ENCODE measurements at places on chromosomes 5 and 9.

GRCh38 chr9:37937366-37937765 lies 33.4 kb upstream of the SLC25A51 start:
- no peak for DNase-seq

DNA sequence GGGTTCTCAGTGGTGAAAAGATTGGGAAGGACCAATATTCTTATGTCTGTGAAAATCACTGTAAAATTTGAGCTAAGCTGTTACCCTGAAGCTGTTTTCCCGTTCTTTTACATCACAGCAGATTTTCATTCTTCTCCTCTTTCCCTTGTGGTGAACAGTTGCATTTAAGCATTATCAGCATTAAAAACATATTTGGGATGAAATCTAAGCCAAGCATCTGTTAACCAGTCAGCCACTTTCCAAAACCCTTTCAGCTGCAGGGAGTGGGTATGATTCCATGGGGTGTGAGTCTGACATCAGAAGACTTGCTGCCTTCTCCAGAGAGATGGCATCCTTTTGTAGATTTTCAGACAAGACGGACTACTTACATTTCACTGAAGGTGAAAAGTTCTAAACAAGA lies 97.2 kb downstream of the TRIO start:
- no peak for DNase-seq

GRCh38 chr9:119634006-119634405 lies 264.8 kb upstream of the BRINP1 start:
- DNase-seq: no peak

- DNase-seq: no peak
Measured at GRCh38 chr9:99977033-99977792, 70.8 kb downstream of the STX17 start.

- no peak for DNase-seq
Measured at GRCh38 chr5:425714-426113, 17.3 kb upstream of the EXOC3 start.

GRCh38 chr5:158272409-158272808 lies 413.5 kb upstream of the CLINT1 start:
- no peak for DNase-seq

DNA sequence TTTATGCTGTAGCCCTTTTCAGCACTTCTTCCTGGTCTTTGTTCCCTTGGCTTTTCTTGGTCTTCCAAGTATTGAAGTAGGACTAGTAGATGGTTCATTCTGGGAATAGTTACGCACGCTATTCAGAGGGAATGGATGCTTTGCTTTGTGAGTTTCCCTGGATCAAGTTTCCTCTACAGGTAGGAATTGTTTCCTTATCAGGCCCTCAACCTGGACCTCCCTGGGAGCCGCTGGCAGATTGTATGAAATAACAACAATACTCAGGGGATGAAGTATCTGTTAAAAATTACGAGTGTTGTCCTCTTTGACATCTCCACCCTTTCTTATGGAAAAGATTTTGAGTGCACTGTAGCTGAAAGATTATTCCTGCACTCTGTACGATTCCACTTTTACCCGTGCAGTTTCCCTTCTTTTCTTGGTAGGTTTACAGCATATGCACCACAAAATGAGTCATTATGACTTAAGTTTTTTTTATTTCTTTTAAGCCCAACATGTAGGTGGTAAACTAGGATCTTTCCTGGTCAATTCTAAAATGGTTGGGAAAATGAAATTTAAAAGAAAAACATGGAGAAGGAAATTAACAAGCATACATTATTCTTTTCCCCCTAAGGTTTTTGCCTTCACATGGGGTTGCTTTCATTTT lies 57.9 kb downstream of the ARHGAP26 start:
- no peak for DNase-seq

GRCh38 chr5:52693280-52693679 lies 94.4 kb upstream of the ITGA1 start:
- DNase-seq: no peak

DNA sequence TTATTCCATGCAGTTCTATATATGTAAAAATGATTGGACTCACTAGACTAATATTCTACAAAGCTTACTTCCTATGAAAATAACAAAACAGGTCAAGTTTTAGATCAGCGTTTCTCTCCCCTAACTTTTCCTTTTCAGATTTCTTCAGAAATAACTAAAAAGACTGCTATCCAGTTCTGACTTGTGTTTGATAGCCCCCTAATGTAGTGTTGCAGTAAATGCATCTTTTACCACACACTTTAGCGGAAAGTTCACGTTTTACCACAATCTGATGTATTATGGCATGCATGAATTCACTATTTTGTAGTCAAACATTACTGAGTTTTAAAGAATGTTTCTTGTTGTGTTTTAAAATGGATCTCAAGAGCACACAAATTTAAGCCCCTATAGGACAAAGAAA lies 292.7 kb downstream of the RAB3C start:
- DNase-seq: no peak

GRCh38 chr5:145787001-145787400 lies 48.1 kb downstream of the PRELID2 start:
- DNase-seq: no peak

GRCh38 chr5:6403416-6403815 lies 25.1 kb upstream of the MED10 start:
- DNase-seq: no peak

- DNase-seq: no peak
Measured at GRCh38 chr5:40089269-40089668, 590.4 kb upstream of the PTGER4 start.

DNA sequence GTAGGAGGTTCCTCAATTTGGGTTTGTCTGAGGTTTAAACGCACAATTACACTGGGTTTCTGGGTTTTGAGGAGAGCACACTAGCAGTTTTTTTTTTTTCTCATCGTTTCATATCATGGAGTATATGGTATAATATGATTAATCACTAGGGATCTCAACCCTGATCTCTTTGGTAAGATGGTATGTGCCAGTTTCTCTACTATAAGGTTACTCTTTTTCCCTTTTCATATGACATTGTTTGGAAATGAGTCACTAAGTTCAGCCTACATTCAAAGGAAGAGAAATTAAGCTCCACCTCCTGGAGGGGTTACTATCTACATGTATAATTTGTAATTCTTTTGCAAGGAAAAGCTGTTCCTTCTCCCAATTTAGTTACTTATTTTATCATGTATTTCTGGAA lies 35.2 kb downstream of the MTRR start:
- DNase-seq: no peak

- no peak for DNase-seq
Measured at GRCh38 chr5:143985832-143986515, 174.0 kb downstream of the HMHB1 start.

- DNase-seq: no peak
Measured at GRCh38 chr5:66769839-66770617, 173.8 kb downstream of the MAST4 start.

- peak; percentile 18 for DNase-seq
Measured at GRCh38 chr9:88922091-88922490, 69.2 kb upstream of the S1PR3 start.

DNA sequence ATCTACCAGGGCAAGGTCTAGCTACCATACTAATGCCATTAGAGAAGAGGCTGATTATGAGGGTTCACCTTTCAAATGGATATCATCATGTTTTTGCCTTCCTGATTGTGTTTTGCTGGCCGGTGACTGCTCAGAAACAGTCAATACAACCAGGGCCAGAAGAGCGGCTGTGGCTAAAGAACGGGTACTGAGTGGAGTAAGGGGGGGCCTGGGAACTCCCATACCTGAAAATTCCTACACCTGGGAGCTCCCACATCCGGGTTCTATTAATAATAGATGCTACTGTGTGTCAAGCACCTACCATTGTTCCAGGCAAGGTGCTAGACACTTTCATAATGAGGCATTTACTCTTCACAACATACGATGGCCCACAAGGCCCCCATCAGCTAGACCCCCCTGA lies 79.2 kb downstream of the CDK5RAP2 start:
- DNase-seq: no peak

GRCh38 chr5:135671052-135671705 lies 92.4 kb upstream of the CXCL14 start:
- DNase-seq: no peak

DNA sequence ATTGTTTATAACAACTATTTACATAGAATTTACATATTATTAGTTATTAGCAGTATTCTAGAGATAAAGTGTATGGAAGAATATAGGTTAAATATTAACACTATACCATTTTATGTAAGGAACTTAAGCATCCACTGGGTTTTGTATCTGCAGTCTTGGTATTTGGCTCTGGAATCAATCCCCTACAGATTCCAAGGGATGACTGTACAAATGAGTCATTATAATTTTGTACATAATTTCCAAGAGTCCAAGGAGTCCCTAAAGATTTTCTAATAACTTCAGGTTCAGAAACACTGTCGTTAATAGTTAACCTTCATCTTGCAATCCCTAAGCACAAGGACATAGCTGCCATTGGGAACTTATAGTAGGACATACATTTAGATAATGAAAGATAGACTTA lies 254.8 kb upstream of the PDE4D start:
- no peak for DNase-seq

DNA sequence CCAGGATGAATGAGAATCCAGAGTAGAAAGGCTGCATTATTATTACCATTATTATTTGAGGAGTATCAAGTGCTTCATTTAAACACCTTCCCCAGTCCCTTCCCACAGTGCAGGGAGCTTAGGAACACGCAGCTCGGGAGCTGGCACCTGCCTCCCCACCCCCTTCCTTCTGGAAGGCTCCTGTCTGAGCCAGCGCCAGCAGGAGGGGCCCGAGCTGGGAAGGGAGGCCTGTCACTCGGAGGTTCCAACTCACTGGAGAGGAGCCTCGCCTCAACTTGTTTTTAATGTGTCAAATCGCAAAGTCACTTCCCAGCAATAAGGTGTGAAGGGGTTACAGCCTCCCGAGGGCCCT lies 156.4 kb upstream of the IRX4 start:
- no peak for DNase-seq

GRCh38 chr5:179153341-179153901 lies 93.2 kb downstream of the ZNF354C start:
- no peak for DNase-seq

GRCh38 chr9:136695955-136696354 lies 8.7 kb upstream of the AGPAT2 start:
- DNase-seq: no peak

DNA sequence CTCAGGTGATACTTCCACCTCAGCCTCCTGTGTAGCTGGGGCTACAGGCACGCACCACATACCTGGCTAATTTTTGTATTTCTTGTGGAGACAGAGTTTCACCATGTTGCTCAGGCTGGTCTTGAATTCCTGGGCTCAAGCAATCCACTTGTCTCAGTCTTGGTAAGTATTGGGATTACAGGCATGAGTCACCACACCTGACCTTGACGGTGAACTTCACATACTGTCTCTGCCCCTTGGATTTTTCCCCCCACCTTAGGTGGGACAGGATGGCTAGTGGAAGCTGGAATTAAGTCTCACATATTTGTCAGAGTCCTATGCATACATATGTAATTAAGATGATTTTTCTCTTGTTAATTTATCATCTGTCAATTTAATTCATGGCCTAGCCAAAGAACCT lies 20.9 kb upstream of the RFK start:
- DNase-seq: no peak

GRCh38 chr5:42872865-42873264 lies 61.2 kb upstream of the SELENOP start:
- no peak for DNase-seq

GRCh38 chr5:166267907-166268306 lies 2023.5 kb upstream of the WWC1 start:
- no peak for DNase-seq

DNA sequence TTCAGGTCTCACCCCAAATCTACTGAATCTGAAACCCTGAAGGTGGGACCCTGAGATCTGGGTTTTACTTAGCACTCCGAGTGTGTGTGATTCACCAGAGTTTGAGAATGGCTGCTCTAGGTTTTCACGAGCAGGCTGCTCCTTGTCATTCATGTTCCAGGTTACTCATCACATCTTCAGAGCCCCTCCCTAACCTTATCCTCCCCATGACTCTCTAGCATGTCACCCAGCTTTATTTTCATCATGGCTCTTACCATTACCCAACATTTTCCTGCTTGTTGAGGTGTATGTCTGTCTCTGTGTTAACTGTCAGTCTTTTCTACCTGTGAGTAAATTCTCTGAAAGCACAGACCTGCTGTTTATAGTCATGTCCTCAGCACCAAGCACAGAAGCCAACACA lies 319.2 kb downstream of the NSG2 start:
- DNase-seq: no peak

GRCh38 chr5:103272377-103272776 lies 13.8 kb downstream of the MACIR start:
- DNase-seq: no peak

- no peak for DNase-seq
Measured at GRCh38 chr5:62649476-62650113, 71.0 kb downstream of the LRRC70 start.

DNA sequence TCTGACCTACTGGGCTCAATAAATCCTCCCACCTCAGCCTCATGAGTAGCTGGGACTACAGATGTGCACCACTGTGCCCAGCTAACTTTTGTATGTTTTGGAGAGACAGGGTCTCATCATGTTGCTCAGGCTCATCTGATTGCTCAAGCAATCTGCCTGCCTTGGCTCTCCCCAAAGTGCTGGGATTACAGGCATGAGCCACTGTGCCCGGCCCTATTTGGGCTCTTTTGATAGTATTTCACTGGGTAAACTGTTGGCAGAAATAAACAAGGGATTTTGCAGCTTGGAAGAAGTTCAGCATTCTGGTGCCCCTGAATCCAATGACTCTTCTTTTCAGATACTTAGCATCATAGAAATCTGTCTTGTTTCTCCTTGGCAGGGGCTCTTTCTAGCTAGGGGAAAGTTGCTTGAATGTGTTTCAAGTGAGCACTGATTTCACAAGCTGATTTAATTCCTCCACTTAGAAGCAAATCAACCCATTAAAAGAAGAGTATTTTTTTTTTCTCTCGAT lies 146.8 kb downstream of the PAPPA start:
- no peak for DNase-seq

- DNase-seq: no peak
Measured at GRCh38 chr5:67178966-67179365, 17.6 kb downstream of the CD180 start.

- DNase-seq: no peak
Measured at GRCh38 chr9:117809751-117810150, 105.5 kb downstream of the TLR4 start.

Measured in activated CD8-positive, alpha-beta memory T cell treated with anti-CD3 and anti-CD28 coated beads for 1 hour (primary cell).